ENCODE measurements at places on chromosomes 12 and 14.

DNA sequence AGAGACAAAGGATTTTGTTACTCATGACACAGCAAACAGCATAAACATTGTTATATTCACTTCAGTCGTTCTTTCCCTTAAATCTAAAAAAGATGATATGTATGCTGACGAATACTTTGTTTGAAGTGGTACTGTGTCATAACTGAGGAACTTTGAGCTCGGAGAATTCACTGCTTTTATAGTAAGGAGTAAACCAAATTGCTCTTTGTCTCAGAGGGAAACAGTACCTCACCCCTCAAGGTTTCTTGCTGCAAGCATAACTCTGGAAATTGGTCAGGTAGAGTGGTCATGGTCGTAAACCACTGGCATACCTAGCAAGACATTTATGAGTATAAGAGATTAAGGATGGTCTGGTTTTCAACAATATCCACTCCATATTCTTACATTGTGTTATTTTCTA is 160.2 kb upstream of the OR4E1 start:
- DNase-seq = no peak

GRCh38 chr14:91059576-91060350 is 678 bp downstream of the RPS6KA5 start:
- peak; percentile 73 for DNase-seq

- no peak for DNase-seq
Measured at GRCh38 chr14:21780429-21781084, 106.9 kb upstream of the OR4E1 start.

GRCh38 chr12:130433411-130433810 is 95.7 kb downstream of the PIWIL1 start:
- no peak for DNase-seq

- DNase-seq = no peak
Measured at GRCh38 chr12:91622981-91623380, 440.4 kb upstream of the DCN start.

DNA sequence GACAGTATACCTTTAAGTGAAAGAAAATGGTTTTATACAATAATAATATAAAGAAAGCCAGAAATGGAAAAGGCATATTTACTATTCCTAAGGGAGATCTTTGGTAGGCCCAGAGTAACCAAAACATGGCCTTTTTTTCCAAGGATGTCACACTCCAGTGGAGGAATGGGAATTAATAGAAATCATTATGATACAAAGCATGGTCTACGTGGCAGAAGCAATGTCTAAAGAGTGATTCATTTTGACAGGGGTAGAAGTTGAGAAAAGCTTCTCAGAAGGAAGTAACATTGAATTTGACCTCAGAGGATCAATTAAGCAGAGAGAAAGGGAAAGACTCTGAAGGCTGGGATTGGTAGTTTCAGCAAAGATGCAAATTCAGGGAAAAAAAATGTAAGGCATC is 208.6 kb downstream of the BTG1 start:
- DNase-seq = no peak

DNA sequence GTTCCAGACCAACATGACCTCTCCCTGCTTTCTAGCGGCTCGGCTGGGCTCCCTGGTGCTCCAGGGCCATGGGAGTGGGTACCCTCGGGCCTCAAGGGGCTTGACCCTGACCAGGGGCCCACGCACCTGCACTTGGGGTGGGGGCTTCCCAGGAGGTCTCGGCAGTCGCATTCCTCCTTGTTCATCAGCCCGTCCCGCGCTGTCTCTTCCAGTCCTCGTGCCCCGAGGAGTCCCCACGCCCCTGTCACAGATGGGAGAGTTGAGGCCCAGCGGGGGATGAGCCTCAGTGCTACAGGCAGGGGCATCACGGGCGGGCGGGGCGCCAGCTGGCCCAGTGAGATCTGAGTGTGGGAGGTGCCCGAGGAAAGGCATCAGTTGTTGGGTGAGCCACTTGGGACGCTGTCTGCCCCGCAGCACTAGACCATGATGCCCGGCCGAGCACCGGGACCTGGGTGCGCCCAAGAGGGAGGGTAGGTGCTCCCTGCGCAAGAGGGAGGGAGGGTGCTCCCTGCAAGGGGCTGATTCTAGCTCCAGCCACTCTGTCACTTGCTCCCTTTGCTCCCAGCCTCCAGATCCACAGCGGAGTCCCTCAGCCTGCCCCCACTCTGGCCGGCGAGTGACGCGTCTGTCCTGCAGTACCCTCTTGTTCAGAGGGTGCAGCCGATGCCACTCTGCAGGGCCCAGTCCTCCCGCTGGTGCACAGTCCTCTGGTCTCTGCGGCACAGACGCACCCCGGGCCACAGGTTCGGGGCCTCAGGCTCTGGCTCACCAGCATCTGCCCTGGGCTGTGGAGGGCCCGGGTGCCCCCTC is 23.8 kb downstream of the MMP17 start:
- DNase-seq = peak; percentile 70

DNA sequence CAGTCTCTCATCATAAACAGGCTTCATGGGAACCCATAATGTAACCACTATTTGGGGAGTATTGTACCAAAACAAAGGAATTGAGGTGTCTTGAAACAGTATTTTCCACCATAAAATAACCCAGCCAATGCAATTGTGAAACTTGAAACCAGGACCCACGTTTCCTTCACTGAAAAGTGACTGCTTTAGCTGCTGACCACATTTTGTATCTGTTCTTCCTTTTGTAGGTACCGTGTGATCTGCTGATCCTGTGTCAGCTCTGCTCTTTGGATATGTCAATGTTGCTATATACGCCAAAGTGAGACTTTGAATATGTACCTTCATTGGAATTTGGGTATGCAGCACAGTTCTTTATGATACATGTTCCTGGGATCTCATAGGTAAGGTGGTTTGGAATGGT is 95.1 kb upstream of the CNTN1 start:
- no peak for DNase-seq

DNA sequence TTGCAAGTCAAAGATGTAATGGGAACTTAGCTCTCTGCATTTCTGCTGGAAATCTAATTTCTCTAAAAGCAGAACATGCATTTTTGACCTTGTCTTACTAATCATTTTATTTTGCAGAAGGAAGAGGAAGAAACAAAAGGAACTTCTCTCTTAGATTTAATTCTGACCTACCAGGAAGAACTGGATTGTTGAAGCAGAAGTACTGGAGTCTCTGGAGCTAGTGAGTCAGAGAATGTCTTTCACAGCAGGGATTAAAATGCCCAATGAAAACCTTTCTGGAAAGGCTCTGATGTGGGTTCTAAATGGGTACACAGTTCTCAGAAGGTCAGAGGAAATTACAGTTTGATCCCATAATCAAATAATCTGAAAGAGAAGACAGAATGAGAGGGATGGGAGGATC is 70.8 kb upstream of the GNG2 start:
- no peak for DNase-seq

- no peak for DNase-seq
Measured at GRCh38 chr14:33040372-33041140, 101.9 kb downstream of the NPAS3 start.

- no peak for DNase-seq
Measured at GRCh38 chr12:46814143-46814542, 11.7 kb downstream of the SLC38A4 start.

GRCh38 chr12:109762071-109762672 is 48.5 kb downstream of the FAM222A start:
- DNase-seq = no peak

DNA sequence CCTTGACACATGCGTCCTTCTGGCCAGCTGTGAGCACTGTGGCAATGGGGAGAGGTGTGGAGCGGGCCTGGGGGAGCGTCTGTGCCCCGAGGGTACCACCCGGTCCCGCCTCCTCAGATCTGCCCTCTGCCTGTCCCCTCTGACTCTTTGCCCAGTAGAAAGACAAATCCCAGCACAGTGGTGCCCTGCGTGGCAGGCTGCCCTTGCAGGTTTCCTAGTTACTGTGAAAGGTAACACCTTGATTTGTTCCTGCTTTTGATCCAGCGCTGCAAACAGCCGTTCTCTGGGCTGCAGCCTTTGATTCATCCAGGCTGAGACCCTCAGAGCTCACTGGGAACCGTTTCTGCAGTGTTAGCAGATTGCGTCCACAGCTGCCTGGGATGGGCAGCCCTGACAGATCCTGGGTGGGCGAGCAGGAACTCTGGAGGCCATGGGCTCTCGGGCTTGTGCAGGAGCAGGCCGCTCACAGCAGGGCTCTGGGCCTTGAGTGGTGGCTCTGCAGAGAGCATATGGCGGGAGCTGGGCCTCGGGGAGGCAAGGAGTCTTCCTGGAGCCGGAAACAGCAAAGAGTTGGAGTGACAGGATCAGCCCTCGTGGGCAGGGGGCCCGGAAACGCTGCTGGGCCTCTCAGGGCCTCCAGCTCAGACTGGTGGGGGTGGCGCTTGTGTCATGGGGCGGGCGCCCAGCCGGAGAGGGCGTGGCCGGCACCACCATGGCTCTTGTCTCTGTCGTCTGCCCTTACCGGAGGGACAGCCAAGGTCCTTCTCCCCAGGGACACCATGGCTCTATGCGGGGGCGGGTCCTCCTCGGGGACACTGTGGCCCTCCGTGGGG is 16.6 kb downstream of the FBRSL1 start:
- DNase-seq = peak; percentile 94

DNA sequence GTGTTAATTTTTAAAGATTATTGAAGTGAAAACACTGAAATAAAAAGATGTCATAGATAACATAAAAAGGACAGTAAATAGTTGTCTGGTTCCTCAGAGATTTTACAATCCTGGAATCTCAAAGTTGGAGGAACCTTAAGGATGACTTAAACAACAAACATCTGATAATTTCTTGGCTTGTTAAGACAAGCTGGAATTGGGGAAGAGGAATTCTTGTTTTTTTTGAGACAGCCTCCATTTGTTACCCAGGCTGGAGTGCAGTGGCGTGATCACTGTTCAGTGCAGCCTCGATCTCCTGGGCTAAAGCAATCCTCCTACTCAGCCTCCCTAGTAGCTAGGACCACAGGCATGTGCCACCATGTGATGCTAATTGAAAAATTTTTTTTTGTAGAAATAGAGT is 2.3 kb downstream of the ZNF410 start:
- no peak for DNase-seq

GRCh38 chr14:51867741-51868140 is 7.3 kb downstream of the GNG2 start:
- no peak for DNase-seq

- no peak for DNase-seq
Measured at GRCh38 chr12:76504606-76505005, 55.0 kb downstream of the OSBPL8 start.

GRCh38 chr12:110927546-110927945 is 7.2 kb upstream of the MYL2 start:
- DNase-seq = no peak

- DNase-seq = no peak
Measured at GRCh38 chr12:76940671-76941445, 62.0 kb upstream of the CSRP2 start.

GRCh38 chr12:96824074-96824837 is 82.8 kb upstream of the NEDD1 start:
- DNase-seq = no peak

- no peak for DNase-seq
Measured at GRCh38 chr12:111635524-111635923, 36.4 kb upstream of the ATXN2 start.

- DNase-seq = no peak
Measured at GRCh38 chr12:112908548-112908947, 1.8 kb downstream of the OAS1 start.

DNA sequence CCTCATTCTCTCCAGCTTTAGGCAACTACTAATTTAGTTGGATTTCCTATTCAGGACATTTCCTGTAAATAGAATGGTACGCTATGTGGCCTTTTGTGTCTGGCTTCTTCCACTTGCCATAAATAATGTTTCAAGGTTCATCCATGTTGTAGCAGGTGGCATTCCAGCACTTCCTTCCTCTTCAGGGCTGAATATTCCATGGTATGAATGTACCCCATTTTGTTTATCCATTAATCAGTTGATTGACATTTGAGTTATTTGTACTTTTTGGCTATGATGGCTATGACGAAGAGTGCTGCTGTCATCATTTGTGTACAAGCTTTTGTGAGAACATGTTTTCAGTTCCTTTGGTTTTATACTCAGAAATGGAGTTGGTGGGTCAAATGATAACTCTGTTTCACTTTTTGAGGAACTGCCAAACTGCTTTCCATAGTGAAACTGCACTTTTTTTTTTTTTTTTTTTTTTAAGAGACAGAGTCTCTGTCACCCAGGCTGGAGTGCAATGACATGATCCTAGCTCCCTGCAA is 6.5 kb upstream of the CDK2AP1 start:
- DNase-seq = no peak

DNA sequence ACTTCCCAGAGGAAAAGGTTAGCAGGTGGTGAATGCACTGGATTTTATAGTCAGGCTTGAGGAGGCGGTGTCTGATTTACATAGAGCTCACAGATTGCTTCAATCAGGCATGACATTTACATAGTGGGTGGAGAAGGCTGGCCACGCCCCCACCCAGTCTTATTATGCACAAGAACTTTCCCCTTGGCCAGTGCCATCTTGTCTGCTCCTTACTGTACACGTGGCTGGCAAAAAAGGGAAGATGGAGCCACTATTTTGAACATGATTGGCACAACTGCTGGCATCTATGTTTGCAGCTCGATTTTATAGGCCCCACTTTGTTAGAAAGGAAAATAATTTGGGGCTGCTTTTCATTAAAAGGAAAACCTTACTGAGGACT is 10.9 kb upstream of the LGMN start:
- no peak for DNase-seq

GRCh38 chr12:95859344-95859816 is 628 bp downstream of the SNRPF start:
- DNase-seq = no peak

GRCh38 chr12:119102274-119102673 is 76.5 kb upstream of the HSPB8 start:
- DNase-seq = no peak

GRCh38 chr12:108526482-108527165 is 11.5 kb downstream of the FICD start:
- DNase-seq = no peak

DNA sequence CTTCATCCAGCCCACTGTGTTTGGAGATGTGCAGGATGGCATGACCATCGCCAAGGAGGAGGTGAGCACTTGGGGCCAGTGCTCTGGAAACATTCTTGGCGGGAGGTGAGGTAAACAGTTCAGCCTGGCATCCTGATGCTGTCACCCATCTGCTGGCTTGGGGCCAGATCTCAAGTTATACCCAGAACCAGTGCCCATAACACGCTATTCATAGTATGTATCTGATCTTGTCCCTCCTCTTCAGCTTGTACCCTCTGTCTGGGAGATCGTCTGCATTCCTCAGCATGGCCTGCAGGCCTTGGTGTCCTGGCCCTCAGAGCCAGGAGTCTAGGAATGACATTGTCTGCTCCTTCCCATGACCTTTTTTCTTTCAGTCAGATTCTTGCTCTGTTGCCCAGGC is 31.4 kb downstream of the ALDH2 start:
- no peak for DNase-seq

DNA sequence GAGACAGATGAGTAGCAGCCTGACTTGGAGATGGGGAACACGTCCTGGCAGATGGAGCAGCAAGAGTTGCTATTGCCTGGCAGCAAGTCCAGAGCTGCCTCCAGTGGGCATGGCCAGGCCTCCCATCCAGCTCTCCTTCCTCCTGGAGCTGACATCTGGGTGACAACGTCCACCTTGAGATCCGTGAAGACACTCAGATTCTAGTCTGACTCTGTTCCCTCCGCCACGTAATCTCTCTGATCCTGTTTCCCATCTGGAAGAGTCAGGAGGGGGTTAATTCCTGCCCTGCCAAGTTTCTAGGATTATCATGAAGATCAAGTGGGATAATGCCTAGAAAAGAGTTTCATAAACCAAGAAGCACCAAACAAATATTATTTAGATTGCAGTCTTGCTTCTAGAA is 65.3 kb upstream of the FAM181A start:
- no peak for DNase-seq

Data from Right ventricle myocardium inferior (tissue), 1 donor.